Femur (tissue), 1 donor: ENCODE measurements at places on chromosomes 11 and 22.

- DNase-seq = no peak
These were observed 59.8 kb downstream of the KDM2A start for GRCh38 chr11:67178878-67179277.

GRCh38 chr11:121741761-121742361, 289.1 kb upstream of the SORL1-AS1 start:
- peak; percentile 89 for DNase-seq

- DNase-seq = no peak
These were observed 65.5 kb upstream of the ARHGAP20 start for GRCh38 chr11:110777775-110778174.

DNA sequence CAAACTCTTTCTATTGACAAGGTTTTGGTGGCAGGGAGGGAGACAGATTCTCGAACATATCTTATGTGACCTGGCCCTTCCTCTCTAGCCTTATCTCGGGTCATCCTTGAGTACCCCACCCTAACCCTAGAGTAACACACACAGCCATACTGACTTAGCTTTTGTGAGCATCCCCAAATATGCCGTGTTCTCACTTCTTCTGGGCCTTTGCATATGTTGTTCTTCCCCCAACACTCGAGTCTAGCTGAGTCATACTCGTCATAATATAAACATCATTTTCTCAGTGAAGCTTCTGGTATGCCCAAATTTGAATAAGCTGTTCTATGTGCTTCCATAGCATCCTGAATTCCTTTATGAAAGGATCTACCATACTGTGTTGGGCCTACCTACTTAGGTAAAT, 8.0 kb downstream of the TTC17 start:
- DNase-seq = no peak

- DNase-seq = no peak
These were observed 14.6 kb downstream of the PHLDA2 start for GRCh38 chr11:2914455-2915195.

DNA sequence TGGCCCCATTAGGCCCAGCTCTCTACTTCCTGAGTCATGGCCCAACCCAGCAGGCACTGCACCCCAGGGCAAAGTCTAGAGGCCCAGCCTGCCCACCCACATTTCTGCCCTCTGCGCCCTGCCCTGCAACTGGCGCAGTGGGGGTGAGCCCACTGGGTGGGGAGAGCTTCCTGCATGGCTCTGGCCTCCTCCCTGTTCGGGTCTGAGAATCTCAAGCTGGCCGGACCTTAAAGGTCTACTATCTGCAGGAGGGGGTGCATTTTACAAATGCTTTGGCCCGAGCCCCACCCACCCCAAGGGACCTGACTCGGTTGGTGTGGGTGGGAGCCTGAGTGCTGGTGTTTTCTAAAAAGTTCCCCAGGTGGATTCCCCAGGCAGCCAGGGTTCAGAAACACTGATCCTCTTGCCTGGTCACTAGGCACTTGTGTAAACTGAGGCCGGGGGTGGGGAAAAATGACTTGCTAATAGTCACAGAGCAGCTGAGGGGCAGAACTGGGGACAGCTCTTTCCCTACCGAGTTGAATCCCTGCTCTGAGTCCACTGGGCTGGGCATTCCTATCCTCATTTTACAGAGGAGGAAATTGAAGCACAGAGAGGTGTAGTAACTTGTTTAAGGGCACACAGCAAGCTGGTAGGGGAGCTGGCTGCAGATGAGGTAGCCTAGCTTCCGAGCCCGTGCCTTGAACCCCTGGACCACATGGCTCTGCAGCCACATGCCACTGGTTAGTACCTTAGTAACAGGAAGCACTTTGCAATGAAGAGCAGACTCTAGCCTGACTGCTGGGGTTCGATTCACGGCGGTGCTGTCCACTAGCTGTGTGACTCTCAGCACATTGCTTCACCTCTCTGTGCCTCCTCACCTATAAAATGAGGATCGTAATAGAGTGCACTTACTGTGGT, 36.3 kb downstream of the CD82 start:
- no peak for DNase-seq

GRCh38 chr11:122731500-122731913, 76.0 kb downstream of the UBASH3B start:
- DNase-seq = no peak

GRCh38 chr11:119303227-119303718, 13.7 kb downstream of the MCAM start:
- no peak for DNase-seq

DNA sequence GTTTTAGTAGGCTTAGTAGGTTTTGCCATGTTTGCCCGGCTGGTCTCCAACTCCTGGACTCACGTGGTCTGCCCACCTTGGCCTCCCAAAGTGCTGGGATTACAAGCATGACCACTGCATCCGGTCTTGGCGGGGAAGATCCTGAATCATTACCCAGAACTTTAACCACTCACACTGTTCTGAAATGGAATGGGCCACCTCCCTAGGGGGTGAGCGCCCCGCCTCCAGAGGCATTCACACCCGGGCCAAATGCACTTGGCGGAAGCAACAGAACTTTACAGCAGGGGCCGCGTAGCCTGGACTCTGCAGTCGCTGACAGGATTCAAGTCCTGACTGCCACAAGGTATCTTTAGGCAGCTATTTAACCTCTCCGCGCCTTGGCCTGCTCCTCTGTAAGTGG, 5.4 kb downstream of the CCDC86 start:
- DNase-seq = no peak

GRCh38 chr11:125773516-125773915, 5.1 kb downstream of the PATE2 start:
- DNase-seq = no peak

GRCh38 chr11:62928011-62928410, 6.8 kb upstream of the CHRM1 start:
- DNase-seq = no peak

GRCh38 chr11:27720277-27720830, 20.1 kb upstream of the BDNF start:
- peak; percentile 57 for DNase-seq

DNA sequence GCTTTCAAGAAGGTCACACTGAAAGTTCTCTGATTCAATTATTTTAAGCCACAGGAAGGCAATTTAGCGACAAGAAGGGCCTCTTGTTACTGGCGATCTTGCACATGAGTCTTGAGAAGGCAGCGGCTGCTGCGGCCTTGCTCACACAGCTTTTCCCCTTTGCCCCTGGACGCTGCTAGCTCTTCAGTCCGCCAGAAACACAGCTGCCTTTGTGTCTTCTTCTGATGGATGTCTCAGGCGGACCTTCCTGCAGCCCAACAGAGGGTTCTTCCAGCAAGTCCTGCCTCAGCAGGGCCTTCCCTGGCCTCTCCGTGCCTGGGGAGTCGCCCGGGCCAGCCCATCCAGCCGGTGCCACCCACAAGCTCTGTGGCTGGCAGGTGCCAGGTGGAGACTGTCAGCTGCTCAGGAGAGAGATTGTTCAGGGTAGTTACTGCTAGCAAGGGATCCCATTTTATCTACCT, 59.4 kb downstream of the PKNOX2 start:
- DNase-seq = peak; percentile 33

- DNase-seq = no peak
These were observed 97.9 kb downstream of the MORC2 start for GRCh38 chr22:30870451-30871345.
